ENCODE measurements at places on chromosomes 12 and 14.

GRCh38 chr14:99784508-99784907 is 8.7 kb upstream of the EML1 start:
- DNase-seq: no peak

GRCh38 chr12:48678551-48679185 is 3.4 kb downstream of the KANSL2 start:
- DNase-seq: no peak

- DNase-seq: no peak
These were observed 67.1 kb downstream of the DUSP16 start for GRCh38 chr12:12495536-12495935.

DNA sequence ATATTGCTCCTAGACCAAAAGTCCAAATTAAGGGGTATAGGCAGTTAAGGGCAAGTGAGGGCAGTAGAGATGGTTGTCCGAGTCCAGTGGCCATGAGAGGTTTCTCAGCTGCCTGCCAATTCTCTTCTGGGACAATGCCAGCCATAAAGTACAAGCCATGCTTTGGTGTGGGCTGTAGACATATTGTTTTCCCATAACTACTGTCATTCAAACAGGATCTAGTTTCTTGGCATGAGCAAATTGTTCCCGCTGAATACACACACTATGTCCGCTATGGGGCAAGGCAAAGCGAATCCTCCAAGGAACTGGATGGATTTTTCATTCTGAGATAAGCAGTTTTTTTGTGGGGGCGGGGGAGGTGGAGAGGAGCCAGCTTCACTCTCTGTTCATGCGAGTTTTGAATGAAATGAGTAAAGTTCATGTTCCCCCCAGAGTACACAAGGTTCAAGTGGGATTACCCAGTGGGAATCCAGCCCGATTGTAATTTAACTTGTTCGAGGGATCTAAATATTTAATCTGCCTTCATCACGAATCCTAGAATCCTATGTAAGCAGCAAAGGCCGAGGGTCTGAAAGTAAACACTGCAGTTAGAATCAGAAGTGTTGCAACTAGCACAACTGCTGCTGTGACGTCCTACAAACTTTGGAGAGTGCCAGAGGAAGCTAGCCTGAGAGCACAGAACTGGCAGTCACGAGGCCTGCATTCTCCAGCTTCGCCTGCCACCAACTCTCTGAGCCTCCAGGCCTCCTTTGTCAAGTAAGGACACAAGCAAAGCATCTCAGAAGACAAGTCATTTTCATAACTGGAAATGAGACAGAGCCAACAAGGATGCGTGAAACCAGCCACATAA is 137.0 kb downstream of the CRADD start:
- DNase-seq: no peak

- DNase-seq: no peak
These were observed 23.4 kb upstream of the TIGAR start for GRCh38 chr12:4297617-4298016.

DNA sequence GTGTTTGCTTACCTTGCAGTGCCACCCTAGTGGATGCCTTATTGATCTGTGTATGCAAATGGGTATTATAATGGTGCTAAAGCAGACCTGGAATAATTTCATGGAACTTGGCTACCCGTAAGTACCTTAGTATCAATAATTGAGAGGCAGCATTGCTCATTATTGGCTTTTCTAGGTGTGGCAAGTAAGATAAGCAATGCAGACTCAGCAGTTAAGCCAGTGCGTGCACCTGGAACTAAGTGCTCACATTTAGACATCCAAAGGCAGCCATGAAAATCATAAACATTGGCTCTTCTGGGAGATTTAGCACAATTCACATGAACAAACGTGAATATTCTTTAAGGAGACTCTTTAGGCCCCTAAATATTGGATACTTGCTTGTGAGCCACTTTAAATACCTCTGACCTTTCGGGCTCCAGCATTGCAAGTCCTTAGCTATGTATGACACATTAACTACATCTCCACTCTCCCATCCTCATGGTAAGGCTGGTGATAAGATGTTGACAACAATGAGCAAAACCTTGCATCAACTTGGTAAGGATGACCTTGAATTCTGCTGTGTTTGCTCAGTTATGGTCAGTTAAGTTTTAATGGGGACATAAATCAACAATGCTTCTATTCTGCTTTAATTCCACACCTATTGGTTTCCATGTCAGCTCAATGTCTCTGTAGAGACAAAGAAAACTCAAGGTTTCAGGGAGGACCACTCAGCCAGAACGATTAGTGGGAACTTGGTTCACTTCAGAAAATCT is 112.0 kb downstream of the SLC5A8 start:
- DNase-seq: no peak

- DNase-seq: no peak
These were observed 295.9 kb downstream of the ZFP36L1 start for GRCh38 chr14:68497011-68497410.

GRCh38 chr12:44511289-44511688 is 364.8 kb downstream of the NELL2 start:
- DNase-seq: no peak

DNA sequence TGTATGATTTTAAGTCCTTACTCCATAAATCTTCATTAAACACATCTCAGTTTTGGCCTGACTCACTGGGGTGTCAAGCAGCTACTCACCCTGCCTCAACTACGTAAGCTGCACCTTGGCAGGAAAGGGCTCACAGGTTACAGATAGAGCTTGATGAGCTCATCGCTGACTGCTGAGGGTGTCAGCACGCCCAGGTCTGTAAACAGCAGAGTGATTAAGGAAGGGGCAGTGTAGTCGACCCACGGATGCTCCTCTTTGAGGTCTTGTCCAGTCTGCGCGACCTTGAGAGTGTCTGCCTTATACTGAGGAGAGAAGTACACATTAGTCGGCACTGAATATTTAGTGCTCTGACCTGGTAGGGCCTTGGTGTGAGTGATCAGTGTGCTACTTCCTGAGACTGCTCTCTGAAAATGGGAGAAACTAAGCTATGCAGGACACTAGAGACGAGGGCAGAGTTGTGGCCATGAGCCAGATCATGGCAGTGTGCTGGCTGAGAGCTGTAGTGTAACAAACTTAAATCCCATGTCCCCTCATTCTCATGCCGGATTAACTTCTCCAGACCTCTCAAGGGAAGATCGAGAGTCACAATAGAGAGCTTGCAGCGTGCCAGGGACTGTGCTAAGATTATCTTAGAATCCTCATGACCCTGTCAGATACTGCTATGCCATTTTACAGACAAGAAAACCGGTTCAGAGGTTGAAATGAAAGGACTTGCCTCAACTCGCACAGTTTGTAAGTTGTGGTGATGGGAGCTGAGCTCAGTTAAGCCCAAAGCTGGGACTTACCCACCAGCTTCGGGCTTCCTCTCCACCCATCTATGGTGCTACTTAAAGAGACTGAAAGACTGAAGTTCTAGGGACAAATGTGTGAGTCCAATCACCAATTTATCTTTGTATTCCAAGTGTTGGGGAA is 11.6 kb downstream of the EIF2B1 start:
- DNase-seq: no peak

DNA sequence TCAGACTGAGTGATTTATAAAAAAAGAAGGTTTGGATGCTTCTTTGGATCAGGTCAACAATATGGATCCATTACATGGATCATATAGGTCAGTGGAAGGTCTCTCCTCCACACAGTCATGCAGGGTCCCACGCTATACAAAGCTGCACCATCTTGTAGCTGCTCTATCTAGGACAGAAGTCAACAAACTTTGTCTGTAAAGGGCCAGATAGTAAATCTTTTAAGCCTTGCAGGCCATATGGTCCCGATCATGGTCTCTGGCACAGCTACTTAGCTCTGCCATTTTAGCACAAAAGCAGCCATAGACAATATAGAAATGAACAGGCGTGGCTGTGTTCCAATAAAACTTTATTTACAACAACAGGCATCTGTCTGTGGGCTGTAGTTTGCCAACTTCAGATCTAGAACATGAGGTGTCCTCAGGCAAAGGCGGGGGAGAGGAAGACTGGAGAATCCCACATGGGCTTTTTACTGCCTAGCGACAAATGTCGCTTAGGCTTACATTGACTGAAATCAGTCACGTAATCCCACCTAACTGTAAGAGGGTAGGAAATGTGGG is 36.7 kb downstream of the TMEM233 start:
- DNase-seq: no peak

DNA sequence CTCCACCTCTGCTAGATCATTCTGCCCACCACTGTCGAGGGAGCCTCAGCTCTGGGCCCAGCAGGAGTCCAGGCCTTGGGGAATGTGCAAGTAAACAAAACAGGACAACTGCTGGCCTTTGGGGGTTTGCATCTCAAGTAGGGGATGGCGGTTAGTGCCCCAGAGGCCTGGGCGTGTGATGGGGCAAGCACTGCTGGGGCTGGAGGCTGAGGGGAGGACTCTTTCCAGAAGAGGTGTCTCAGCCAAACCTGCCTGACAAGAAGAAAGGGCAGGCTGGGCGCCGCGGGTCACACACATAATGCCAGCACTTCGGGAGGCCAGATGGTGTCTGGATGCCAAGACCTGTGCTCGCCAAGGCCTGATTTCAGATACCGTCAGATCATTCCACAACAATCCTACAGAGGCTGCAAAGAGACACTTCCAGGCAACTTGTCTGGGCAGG is 8.6 kb upstream of the ALDH2 start:
- no peak for DNase-seq

- DNase-seq: no peak
These were observed 4.2 kb downstream of the PLEKHG3 start for GRCh38 chr14:64708148-64709004.

DNA sequence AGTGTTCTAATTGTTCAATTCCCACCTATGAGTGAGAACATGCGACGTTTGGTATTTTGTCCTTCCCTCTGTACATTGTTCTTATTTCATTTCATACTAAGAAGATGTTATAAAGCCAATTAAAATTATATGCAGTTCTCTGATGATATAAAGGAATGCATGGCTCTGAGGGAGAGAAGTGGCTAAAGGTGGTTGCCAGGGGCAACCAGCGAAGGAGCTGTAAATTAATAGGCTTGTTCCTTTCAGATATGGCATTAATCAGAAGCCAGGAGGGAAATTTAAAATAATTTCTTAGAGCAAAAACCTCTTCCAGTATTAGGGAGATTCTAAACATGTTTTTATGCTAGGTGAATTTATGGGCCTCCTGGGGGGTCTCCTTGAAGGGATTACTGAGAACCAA is 227.8 kb downstream of the TMEM117 start:
- no peak for DNase-seq

DNA sequence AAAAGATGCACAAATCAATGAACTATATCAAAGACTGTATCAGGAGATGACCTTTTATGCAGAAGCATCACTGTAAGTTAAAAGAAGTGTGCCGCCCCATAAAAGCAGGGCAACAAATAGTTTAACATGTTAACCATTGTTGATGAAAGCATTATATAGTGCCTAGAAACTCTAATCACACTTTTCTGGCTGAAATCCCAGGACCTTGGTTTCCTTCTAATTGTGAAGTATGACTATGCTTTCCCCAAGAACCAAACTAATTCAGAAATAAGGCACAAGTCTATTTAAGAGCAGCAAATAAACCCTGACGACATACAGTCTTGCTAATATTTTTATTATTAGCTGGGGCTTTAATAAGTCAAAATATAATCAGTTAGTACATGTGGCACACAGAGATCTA is 21.7 kb downstream of the RACGAP1 start:
- no peak for DNase-seq

DNA sequence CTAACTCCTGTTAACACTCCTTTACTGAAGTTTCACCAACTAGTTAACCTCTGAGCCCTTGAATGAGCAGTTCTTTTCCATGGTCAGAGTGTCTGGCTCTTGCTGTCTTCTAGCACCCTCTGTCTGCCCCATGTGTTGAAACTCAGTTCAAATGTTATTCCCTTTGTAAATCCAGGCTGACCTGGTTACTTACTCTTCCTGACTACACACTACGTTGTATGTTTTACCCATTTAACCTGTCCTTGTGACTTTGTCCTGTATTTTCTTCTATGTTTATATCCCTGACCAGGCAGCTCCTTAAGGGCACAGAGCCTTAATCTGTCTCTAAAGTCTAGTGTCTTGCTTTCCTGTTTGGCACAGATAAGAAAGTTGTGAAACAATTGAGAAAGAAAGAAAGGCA is 389.0 kb upstream of the RPL10L start:
- DNase-seq: no peak

- DNase-seq: no peak
These were observed 497.1 kb downstream of the RPS29 start for GRCh38 chr14:49089107-49089506.

- DNase-seq: no peak
These were observed 118.9 kb downstream of the ADGRD1 start for GRCh38 chr12:131072451-131073230.

DNA sequence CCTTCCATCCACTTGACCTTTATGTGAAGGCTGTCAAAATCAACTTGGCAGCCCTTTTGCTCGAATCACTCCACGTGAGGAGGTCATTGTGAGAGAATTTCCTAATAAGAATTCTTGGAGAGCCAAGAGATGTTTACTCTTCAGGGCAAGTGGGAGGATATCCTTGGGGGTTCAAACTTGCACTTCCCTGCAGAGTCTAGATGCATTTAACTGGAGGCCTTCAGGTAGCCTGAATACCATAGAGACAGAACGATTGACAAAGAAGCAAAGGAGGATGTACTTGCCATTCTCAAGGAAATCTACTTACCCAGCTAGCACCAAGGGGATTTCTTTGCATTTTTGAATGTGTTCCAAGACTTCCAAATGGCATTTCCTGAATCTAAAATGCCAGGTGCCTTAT is 1702.6 kb upstream of the FLRT2 start:
- DNase-seq: no peak

- DNase-seq: no peak
These were observed 113.9 kb downstream of the TMX1 start for GRCh38 chr14:51353901-51354300.

- DNase-seq: peak; percentile 70
These were observed at the start of gene NUDT14 for GRCh38 chr14:105180592-105181548. TSS of gene NUDT14 (minus strand) at chr14:105181312. CDS start at chr14:105181209, 103 bp downstream.

GRCh38 chr14:32657081-32657480 is 281.6 kb upstream of the NPAS3 start:
- no peak for DNase-seq

- peak; percentile 37 for DNase-seq
These were observed 11.2 kb downstream of the MAP4K5 start for GRCh38 chr14:50520947-50521815.

GRCh38 chr12:118553856-118554504 is 177.6 kb downstream of the SUDS3 start:
- no peak for DNase-seq

GRCh38 chr12:60335745-60336144 is 739.9 kb downstream of the SLC16A7 start:
- DNase-seq: no peak

DNA sequence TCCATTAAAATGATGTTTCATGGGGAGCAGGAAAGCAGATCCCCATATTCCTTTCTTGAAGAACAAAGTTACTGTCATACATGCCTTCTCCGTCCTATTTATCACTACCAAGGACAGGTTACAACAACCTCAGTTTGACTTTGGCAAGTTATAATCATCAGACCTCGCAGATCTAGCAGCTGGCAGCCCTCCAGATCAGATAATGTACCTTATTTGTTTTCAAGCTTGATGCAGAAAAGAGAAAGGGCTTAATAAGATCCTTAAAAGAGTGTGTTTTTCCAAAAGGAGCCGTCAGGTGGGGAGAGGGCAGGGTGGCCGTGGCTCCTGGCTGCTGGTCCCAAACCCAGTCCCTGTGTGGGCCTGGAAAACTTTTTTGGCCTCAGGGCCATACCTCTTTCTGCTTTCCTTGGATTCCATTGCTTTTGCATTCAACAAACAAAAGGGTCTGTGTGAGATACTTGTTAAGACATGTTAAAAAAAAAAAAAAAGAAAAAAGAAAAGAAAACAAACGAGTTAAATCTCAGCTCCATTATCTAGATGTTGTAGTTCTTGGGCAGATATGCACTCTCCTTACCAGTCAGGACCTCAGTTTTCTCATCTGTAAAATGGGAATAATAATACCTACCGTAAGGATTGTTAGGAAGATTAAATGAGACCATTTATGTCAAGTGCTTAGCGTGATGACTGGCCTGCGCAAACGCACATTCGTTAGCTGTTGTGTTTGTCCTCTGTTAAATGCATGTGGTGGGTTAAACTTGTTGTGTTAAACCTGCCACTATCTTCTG is 64.6 kb downstream of the B4GALNT3 start:
- DNase-seq: no peak

All from stimulated activated CD8-positive, alpha-beta memory T cell treated with anti-CD3 and anti-CD28 coated beads, Interleukin-4, amount 100 ng/mL, for 24 hours (primary cell).